ENCODE measurements at places on chromosomes 5 and 9.
A peak's percentile ranks its signal among the peaks of the same experiment; 100 is the strongest.

- no peak for DNase-seq
Measured at GRCh38 chr9:6788162-6789016, 30.6 kb downstream of the KDM4C start.

DNA sequence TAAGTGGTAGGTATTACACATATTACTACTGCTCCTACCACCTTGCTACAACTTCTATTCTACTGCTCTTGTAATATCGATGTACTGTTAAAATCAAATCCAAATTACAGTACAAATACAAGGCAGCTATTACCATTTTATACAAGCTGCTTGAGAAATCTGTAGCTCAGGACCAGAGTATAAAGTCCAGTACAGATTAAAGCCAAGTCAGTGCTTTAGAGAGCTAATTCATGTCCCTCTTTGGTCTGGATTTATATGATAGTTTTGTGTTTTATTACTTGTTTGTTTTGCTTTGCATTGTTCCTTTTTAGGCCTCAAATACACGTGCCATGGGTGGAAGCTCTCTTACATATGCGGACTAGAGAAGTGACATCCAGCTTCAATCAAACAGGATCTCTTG lies 75.8 kb downstream of the DPYSL3 start:
- DNase-seq = no peak

GRCh38 chr5:112142769-112143270 lies 276.3 kb downstream of the EPB41L4A start:
- no peak for DNase-seq

- DNase-seq = peak; percentile 50
Measured at GRCh38 chr9:18274693-18275092, 199.3 kb upstream of the ADAMTSL1 start.

DNA sequence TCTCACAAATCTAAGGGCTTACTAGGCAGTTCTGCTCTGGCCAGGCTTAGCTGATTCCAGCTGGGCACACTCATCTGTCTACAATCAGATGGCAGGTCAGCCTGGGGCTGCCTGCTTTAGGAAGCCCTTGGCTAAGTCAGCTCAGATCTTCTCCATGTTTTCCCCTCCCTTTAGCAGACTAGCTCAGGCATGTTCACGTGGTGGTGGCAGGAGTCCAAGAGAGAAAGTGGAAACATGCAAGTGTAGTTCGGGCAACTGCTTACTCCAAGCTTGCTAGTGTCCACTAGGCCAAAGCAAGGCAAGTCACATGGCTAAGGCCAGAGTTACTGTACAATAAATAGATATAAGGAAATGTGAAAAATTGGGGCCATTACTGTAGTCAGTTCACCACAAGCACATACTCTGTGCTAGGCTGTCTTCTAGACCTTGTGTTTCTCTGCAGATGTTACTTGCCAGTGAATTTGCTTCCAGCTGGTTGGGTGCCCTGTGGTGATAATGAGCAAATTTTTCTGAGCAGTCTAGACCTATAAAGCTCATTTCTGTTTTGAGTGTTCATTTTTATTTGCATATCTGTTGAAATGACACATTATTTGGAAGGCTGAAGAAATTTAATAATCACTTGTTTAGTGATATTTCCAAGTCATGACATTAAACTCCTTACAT lies 38.3 kb downstream of the RECK start:
- peak; percentile 65 for DNase-seq

DNA sequence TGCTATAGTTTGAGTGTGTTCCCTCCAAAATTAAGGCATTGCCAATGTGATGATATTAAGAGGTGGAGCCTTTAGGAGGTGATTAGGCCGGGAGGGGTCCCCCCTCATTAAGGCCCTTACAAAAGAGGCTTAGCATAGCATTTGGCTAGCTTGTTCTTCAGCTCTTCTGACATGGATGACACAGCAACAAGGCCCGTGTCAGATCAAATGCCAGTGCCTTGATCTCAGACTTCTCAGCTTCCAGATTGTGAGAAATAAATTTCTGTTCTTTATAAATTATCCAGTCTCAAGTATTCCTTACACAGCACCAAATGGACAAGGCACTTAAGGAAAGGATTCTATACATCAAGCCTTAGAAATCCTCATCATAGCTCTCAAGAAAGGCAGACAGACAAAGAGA lies 31.8 kb downstream of the SLC38A9 start:
- no peak for DNase-seq

DNA sequence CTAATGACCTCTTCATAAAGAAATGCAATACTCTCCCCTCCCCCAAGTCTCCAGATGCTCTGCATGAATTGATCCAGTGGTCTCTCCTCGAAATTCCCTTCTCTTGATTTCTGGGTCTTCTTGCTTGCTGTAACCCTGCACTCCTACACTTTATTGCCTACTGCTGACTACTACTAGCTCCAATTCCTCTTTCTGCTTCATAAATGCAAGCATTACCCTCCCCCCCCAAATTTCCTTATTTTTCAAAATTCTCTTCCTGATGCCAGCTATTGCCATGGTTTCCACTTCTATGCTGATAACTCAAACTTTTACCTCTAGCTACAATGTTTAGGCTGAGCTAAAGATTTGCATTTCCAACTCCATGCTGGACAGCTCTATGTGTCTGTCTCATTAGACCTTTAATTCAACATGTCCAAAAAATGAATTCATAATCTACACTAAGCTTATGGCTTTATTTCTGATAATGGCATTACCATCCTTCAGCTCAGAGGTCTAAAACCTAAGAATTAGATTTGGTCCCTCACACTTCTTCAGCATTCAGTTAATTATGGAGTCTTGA lies 1.4 kb downstream of the ZBTB26 start:
- no peak for DNase-seq

- no peak for DNase-seq
Measured at GRCh38 chr9:38000332-38000731, 68.7 kb downstream of the SHB start.

DNA sequence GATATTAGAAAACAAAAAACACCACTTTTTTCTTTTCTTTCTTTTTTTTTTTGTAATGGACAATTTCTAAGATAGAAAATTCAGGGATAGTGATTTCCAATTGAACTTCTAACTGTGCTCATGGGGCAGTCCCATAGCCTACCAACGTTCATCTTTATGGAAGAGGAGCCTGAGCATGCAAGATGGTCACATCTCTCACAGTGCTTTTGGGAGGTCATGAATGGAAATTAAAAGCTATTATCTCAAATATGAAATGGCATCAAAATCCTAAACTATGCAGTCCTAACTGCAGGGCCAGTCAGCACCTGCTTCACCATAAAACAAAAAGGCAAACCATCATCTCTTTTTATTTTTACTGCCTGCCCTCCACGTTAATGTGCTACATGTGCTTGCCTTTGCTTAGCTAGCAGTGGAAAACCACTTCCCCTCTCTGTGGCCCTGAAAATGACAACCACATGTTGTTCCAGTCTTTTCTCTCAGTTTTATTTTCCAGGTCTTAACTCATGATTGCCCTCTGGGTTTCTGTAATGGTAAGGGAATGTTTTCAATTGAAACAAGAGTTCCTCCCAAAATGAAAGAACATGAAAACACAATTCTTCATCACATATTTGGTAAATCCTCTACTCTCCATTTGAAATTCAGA lies 16.7 kb downstream of the IFNB1 start:
- peak; percentile 44 for DNase-seq

DNA sequence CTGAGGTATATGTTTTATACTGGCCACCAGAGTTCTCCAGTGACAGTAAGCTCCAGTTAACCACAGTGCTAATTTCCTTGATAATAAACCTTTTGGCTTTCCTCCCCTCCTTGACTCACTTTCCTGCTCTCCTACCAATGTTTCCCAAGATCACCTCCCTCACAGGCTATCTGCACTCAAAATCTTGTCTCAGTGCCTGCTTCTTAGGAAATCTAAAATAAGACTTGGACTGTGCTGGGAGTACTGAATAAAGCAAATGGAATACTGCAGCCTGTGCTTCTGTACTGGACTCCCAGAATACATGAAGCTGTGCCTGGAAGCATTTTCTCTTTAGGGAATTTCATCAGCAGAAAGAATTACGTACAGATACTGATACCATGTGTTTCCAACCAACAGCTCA lies 1.7 kb upstream of the DCP2 start:
- DNase-seq = no peak

- DNase-seq = no peak
Measured at GRCh38 chr5:104817127-104817526, 1254.5 kb upstream of the NUDT12 start.

GRCh38 chr5:76483433-76483832 lies 80.3 kb downstream of the IQGAP2 start:
- no peak for DNase-seq

DNA sequence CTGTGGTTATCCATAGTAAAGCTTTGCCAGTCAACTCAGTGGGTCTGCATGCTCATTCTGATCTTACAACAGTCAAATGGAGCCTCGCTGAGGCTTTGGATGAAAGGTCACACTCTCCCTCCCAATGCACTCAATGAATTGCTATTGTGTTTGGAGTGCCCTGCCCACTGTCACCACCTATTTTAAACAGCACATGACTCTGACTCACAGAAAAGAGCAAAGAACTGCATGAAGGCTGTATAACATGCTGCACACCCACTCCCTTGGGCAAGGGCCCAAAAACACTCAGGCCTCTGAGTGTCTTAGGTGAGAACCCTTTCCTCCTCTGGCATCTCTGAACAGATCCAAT lies 118.7 kb upstream of the CCDC112 start:
- no peak for DNase-seq

DNA sequence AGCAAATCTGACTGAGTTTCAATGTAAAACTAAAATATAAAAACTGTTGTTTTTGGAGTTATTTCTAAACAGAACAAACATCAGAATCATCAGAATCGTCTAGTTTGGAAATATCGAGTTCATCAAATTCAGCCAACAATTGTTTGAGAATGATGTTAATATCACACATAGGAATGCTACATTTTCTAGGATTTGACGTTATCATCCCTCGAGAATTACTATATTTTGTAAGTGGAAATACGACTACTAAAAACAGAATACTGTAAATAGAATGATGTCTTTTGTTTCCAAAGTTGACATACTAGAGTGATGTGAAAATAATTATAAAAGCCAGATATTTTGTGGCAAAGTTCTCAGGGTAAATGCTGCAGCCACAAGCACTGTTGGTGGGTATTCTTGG lies 805.9 kb downstream of the TLE1 start:
- peak; percentile 40 for DNase-seq

Data from muscle of arm (tissue), 14 donors.